B cell (primary cell): ENCODE measurements at places on chromosomes 16 and 17. TPM values are rescaled to one million over a fixed set of nuclear protein-coding genes. Genes with fewer than 3 reads are reported as not detected.

GRCh38 chr17:34151102-34151501 lies 104.0 kb upstream of the CCL2 start:
- DNase-seq: no peak

DNA sequence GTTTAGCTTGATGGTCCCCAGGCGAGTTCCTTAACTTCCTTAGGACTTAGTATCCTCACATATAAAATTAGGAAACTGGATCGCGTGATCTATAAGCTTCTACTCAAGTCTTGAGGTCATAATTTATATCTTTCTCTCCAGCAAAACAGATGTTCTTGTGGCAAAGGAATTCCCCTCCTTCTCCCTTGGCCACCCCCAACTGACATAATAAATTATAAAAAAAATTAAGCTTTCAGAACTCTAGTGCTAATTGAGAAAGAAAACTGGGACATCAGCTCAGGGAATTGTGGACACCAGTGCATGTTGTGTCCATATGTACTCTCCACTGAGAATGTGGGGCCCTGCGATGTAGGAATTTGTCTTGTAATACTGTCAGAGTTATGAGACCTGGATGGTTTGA lies 13.5 kb downstream of the GNAO1 start:
- no peak for DNase-seq

DNA sequence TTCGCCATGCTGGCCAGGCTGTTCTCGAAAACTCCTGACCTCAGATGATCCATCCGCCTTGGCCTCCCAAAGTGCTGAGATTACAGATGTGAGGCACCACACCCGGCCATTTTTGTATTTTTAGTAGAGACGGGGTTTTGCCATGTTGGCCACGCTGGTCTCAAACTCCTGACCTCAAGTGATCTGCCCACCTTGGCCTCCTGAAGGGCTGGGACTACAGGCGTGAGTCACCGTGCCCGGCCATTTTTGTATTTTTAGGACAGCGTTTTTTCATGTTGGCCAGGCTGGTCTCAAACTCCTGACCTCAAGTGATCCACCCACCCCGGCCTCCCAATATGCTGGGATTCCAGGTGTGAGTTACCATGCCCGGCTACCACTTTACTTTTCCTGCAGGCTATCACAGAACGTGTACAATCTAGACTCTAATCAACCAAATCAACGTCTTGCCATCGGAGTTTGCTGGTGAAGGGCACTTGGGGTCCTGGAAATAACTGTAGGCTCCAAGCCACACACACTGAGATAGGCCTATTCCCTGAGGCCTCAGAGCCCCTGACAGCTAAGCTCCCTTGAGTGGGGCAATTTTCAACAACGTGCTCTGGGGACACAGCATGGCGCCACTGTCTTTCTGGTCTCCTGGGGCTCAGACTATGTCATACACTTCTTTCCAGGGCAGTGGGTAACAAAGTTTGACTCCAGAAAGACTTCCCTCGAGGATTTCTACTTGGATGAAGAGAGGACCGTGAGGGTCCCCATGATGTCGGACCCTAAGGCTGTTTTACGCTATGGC lies 12.7 kb downstream of the SERPINF1 start:
- no peak for DNase-seq

GRCh38 chr16:31194898-31195297 lies 7.7 kb downstream of the PYCARD start:
- no peak for DNase-seq

GRCh38 chr16:30850246-30850645 lies 43.6 kb downstream of the BCL7C start:
- no peak for DNase-seq

DNA sequence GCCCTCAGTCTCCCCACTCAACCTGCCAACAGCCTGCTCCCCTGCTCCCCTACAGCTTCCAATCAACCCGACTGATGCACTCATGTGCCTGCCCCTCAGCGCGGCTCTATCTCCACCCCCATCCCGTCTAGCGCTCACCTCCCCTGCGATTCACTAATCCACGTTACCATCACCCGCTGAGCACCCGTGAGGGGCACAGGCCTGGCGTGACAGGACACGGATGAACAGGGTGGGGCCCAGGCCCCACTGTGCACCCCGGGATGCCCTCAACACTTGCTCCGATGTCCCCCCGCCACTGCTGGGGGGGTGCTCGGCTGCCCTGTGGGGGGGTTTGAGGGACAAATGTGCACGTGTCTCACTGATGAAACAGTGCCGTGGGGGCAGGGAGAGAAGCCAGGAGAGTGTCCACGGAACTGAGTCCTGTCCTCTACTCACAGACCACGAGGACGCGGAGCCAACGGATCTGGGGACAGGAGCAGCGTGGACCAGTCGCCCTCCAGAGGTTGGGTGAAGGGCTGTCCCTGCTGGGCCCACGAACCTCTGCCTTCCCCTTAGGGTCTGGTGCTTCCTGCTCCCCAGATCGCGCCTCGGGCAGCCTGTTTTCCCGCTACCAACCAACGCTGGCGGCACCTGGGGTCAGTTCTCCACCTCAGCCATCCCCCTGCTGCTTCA lies 66.7 kb downstream of the RPH3AL start:
- no peak for DNase-seq

- peak; percentile 98 for DNase-seq
Observed at GRCh38 chr17:7842380-7843256, 8.6 kb downstream of the KDM6B start.

SLC12A3 gene
- total RNA-seq: 4.9 and 5.3 TPM in 2 replicates
